ENCODE measurements at places on chromosomes 13 and 19.

DNA sequence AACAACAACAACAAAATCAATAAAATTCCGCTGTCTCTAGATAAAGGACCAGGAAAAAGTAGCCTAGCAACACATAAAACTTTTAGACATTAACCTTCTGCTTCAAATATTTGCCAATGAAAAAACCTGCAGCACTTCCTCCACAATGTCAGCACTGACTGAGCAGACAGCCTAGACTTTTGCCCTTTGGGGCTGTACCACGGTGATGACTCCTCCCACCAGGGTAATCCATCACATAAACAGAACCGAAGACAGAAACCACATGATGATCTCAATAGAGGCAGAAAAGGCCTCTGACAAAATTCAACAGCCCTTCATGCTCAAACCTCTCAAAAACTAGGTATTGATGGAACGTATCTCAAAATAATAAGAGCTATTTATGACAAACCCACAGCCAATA lies 30.2 kb upstream of the TRPC4 start:
- DNase-seq: no peak

GRCh38 chr13:101623470-101624209 lies 171.2 kb downstream of the ITGBL1 start:
- DNase-seq: peak; percentile 32

DNA sequence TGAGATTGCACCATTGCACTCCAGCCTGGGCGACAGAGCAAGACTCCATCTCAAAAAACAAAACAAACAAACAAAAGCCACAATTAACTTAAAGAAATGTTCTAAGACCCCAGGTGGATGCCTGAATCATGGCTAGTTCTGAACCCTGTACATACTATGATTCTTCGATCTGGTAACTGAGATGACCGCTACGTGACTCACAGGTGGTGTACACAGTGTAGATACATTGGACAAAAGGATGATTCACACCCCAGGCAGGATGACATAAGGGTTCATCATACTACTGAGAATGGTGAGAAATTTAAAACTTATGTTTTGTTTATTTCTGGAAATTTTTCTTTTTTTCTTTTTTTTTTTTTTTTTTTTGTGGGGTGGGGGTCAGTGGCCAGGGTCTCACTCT lies 6.5 kb downstream of the ZNF426 start:
- no peak for DNase-seq

DNA sequence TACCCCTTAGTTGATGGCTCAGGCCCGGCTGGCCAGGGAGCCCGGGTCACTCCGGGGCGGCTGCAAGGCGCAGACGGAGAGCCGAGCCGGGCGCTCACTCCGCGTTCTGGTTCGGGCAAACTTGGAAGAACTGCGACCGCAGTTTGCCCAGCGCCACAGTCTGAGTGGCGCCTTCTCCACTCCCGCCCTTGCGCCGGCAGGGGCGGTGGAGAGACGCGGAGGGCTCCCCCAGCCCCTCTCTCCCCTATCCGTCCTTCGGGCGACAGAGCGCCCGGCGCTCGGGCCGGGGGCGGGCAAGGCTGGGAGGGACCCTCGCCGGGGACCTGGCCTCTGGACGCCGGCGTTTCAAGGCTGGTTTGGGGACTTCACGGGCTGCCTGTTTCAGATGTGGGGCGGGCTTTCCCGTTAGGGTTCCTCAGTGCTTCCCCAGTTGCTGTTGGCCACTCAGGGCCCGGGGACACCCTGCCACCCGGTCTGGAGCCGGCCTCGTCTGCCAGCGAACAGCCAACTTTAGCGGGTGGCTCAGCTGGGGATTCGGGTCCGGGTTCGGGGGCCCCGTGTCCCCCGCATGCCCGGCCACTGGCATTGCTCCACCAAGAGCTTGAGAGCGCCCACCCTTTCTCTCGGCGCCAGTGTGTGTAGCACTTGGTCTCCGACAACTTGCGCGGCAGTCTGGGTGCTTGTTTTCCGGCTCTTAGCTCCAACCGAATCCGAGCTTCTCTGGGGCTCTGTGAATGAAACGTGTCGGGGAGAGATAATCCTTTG lies 1.5 kb downstream of the GPC6 start:
- peak; percentile 56 for DNase-seq

- no peak for DNase-seq
Observed at GRCh38 chr13:97228850-97229521, 6.9 kb downstream of the MBNL2 start.

GRCh38 chr13:77434289-77434688 lies 101.2 kb upstream of the SCEL start:
- DNase-seq: no peak
